ENCODE measurements at places on chromosomes 1 and 21. TPM values are rescaled to one million over a fixed set of nuclear protein-coding genes. Genes with fewer than 3 reads are reported as not detected.

SLC25A33 gene
- total RNA-seq: 3.8 TPM

OR2G6 gene
- 0.06 TPM for total RNA-seq

DNA sequence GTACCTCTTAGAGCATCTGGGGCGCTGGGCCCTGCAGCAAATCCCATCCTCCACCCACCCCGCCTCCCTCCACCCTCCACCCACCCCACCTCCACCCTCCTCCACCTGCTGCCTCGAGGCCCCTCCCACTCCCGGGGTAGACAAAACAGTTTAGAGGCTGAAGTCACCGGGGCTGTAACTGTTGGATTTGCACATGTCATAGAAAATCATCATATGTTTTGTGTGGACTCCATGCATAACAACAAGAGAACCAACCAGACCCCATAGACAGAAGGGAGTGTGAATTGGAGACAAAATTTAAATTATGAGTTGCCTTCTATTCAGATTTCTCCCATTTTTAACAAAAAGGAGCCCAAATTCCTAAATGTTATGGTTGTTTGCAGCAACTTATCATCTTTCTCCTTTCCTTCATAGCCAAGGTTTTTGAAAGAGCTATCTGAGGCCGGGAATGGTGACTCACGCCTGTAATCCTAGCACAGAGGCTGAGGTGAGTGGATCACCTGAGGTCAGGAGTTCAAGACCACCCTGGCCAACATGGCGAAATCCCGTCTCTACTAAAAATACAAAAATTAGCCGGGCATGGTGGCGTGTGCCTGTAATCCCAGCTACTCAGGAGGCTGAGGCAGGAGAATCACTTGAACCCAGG, 28.2 kb upstream of the LGALS8 start:
- no peak for DNase-seq

DNA sequence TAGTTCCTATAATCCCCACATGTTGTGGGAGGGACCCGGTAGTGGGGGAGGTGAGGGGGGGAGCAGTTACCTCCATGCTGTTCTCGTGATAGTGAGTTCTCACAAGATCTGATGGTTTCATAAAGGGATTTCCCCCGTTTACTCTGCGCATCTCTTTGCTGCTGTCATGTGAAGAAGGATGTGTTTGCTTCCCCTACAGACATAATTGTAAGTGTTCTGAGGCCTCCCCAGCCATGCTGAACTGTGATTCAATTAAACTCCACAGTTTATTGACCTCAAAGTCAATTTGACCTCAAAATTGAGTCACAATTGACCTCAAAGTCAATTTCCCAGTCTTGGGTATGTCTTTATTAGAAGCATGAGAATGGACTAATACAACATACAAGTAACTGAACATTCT, 19.7 kb downstream of the DPH5 start:
- DNase-seq: no peak

DNA sequence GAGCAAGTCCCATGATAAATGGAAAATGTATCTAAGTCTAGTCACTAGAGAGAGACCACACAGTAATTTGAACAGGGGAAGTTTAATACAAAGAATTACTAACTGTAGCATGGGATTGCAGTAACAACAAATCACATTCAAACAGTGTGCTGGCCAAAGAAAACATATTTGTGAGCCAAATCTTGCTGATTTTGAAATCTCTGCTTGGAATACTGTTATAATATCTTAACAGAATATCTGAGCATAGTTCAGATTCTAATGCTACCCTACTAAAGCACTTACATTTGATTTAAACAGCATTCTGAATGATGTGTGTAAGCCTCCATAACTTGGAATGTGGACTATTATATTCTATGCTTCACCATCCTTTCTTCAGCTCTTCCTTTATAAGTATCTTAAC, 270.0 kb upstream of the BRINP3 start:
- peak; percentile 29 for DNase-seq

GRCh38 chr1:171754971-171755370, 13.1 kb upstream of the VAMP4 start:
- no peak for DNase-seq

GRCh38 chr1:31696242-31696641, 7.6 kb downstream of the COL16A1 start:
- no peak for DNase-seq

DNA sequence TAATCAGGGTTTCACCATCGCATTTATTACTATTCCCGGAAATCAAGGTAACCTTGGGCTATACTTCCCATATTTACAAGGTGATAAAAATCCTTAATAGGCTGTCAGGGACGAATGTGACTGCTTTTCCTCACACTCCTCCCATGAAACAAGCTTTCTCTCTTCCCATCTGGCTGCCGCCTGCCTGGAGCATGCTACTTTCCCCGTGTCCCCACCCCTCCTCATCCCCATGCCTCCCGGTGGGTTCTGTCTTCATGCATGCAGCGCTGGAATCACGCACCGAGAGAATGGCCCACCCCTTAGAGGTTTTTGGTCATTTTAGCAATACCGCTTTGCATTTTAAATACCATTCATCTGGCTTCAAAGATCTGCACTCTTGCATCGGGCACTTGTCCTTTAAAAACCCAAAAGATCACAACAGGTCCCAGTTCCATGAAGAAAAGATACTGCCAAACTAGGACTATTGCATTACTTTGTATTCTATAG, 339.1 kb downstream of the NTNG1 start:
- DNase-seq: no peak

Measured in kidney (tissue), 22 donors.